ENCODE measurements at places on chromosomes 3 and 15.

GRCh38 chr3:21542656-21543379 is 208.2 kb downstream of the ZNF385D start:
- no peak for DNase-seq

DNA sequence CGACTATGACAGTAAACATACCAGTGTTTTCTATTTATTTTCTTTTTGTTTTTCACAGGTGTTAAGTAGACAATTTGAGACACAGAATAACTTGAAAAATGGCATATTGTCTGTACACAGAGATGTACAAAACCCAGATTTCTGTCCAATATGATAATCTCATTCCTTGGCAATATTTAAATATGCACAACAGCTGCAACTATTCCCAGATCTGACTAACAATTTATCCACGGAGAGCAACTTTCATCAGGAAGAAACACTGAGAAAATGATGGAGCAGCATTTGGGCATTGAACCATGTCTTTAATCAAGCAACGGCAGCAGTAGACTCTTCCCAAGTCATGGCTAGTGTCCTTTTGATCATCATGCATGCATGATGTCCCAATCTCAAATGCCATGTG is 452.6 kb downstream of the ZPLD1 start:
- no peak for DNase-seq

DNA sequence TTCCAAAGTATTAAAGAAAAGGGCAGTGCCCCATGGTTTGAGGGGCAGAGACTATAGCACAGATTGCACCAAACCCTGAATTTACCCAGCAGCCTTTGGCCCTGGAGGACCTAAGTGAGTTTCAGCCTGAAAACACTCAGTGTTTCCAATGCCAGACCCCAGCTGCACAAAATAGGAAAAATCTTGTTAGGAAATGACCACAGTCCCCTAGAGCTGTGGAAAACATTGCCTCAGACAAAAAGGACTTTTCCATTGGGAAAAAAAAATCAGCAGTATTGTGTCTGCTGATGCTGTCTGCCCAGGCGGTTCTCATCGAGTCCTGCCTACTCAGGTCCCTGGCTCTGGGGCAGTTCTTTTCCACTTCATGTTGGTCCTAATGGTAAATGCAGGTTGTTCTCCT is 121.7 kb upstream of the DLG1 start:
- DNase-seq, result no peak

GRCh38 chr3:152899306-152899705 is 64.4 kb downstream of the P2RY1 start:
- no peak for DNase-seq

GRCh38 chr3:157610876-157611535 is 107.8 kb upstream of the VEPH1 start:
- DNase-seq, result no peak

- peak; percentile 77 for DNase-seq
Measured at GRCh38 chr3:158659454-158660237, 12.8 kb downstream of the LXN start.

DNA sequence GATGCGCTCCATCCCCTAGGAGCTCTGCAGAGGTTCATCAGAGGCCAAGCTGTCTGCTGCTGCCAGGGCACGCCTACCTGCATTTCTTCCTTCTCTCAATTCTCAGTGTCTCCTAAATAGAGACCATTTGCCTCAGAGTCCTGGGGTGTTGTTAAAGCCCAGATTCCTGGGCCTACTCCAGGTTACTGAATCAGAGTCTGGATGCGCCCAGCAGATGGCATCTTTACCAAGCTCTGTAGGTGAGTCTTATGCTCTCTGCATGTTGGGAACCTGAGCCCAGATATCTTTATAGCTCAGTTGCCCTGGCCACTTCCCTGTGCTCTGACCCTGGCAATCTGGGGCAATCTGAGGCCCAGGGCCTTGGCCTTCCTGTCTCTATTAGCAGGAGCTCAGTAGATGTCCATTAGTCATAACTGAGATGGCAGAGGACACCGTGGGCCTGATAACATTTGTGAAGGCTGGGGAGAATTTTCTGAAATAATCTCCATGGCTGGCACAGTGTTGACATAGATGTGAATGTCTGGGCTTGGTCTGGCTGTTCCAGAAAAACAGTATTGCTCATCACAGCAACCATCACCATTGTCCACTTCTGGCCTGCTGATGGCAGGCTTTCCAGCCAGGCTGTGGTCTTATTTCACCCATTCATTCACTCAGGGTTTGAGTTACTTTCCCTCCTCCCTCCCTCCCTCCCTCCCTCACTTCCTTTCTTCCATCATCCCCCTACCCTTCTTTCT is 13.3 kb upstream of the RBP1 start:
- peak; percentile 5 for DNase-seq

DNA sequence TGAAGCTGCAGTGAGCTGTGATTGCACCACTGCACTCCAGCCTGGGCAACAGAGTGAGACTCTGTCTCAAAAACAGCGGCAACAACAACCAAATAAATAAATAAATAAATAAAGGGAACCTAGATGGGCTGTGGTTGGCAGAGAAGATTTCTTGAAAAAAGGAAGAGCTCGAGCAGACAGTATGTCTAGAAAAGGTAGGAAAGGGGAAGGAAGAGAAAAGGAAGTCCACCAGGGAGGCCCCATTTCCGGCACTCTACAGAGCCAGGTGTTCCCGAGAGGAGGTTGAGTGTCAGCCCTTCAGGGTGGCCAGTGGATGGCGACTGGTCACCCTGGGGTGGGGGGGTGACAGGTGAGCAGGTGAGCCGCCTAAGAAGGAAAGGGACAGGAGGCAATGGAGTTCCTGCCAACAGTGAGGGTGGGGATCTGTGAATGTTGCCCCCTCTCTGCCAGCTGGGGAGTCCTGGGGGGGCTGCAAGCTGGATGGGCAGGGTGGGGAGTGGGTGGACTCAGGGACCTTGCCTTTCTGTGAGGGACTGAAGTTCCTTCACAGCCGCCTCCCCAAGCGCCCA is 14.8 kb downstream of the PAQR5 start:
- DNase-seq, result peak; percentile 10

DNA sequence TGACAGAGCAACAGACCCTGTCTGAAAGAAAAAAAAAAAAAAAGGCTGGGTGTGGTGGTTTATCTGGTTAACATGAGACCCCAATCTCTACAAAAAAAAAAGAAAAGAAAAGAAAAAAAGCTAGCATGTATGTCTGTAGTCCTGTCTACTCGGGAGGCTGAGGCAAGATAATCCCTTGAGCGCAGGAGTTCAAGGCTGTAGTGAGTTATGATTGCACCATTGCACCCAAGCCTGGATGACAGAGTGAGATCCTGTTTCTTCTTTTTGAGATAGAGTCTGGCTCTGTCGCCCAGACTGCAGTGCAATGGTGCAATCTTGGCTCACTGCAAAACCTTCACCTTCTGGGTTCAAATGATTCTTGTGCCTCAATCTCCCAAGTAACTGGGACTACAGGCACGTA is 8.4 kb upstream of the DHX30 start:
- DNase-seq, result no peak

DNA sequence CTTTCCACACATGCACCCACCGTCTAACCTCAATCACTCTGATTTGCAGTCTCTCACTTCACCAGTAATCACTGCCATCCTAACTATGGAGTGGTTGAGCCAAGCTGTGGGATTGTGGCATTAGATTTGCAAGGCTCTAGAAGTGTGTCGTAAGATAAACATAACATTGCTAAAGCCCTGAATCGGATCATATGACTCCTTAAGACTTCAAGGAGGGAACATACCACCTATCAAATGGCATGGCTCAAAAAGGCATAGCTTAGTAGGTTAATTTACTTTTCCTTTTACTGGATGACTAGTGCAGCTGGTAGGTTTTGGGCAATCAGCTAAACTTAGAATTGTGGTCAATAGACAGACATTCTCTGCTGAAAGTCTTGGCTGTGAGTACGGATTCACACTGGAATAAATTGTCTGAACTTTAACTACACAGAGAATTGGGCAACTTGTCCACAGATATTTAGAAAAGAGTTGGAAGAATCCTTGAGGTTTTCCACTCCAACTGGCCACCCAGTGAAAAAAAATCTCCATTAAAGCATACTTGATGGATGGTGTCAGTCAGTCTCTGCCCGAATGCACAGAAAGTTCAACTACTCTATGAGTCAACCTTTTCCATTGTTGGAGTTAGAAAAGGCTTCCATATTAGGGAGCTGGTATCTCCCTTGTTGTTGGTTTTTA is 476.7 kb upstream of the CBLB start:
- DNase-seq, result peak; percentile 19

DNA sequence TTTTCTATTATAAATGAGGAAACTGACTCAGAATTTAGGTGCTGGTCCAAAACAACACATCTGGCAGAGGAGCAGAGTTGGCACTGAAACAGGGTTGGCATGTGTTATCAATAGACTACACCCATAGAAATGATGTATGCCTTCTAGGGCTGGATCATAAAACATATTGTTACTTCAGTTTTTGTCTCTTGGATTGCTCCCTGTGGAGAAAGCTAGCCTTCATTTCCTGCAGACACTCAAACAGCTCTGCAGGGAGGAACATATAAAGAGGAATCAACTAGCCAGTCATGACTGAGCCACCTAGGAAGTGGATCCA is 507 bp upstream of the MRPL3 start:
- DNase-seq, result peak; percentile 45

- DNase-seq, result peak; percentile 23
Measured at GRCh38 chr15:75902129-75902557, 1.5 kb upstream of the FBXO22 start.

- no peak for DNase-seq
Measured at GRCh38 chr3:11140713-11141104, 13.6 kb upstream of the HRH1 start.

- no peak for DNase-seq
Measured at GRCh38 chr3:150293401-150294001, 114.6 kb upstream of the TSC22D2 start.

DNA sequence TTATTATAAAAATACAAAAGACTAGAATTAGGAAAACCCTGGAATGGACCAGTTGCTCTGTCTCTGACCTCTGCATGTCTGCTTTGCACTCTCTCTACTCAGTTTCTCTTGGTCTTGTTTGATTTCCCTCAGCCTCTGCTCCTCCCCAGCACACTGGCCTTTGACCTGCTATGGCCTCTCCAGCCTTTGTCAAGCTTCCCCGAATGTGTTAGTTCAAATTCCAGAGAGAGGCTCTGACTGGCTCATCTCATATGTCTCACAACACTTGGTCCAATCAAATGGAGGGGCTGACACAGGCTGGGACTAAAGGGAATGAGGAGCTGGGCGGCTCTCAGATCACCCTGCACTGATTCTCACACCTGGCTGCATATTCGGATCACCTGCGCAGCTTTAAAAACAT is 52.4 kb upstream of the CMTM8 start:
- peak; percentile 64 for DNase-seq

- peak; percentile 31 for DNase-seq
Measured at GRCh38 chr3:152283492-152284381, 15.0 kb downstream of the MBNL1 start.
